H9 (cell line): ENCODE measurements at places on chromosomes 2 and 18. TPM values are rescaled to one million over a fixed set of nuclear protein-coding genes. Genes with fewer than 3 reads are reported as not detected.

- DNase-seq: no peak
Measured at GRCh38 chr2:83054751-83055150, 1404.3 kb downstream of the SUCLG1 start.

- DNase-seq: peak; percentile 78
Measured at GRCh38 chr18:5868218-5868854, 27.0 kb downstream of the TMEM200C start.

GRCh38 chr18:44341759-44342158, 338.9 kb upstream of the SETBP1 start:
- no peak for DNase-seq

DNA sequence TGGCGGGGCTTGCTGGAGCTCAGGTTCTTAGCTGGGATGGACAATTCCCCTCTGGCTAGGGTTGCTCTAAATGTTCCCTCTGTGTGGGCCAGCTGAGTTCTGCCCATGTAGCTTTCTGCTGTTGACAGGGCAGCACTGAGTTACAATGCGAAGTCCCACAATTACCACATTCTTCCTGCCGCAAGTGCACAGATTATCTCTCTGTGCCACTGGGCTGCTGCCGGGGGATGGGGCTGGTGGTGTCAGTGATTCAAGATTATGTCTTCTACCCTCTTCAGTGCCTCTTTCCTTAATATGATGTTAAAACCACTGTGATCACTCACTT, 708.1 kb downstream of the SLC4A3 start:
- no peak for DNase-seq

DNA sequence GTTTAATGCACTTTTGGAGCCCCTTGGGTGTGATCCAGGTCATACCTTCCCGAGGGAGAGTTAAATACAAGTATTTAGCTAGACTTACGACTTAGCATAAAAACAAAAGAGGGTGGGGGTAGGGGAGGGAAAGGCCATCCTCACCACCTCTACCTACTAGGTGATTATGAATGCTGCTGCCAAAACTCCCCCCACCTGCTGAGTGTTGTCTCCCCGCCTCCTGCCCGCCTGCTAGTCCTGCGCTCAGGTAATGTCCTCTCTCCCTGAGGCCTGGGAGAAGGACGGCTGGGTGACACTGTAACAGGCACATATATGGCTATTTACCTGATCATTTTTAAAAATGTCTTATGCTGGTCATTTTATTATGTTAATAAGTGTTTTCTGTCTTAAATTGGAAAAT, 3.0 kb upstream of the NCKAP5 start:
- DNase-seq: peak; percentile 66

GRCh38 chr18:580154-580553, at the start of gene CETN1:
Gene CETN1, plus strand, starts transcription at chr18:580380. Its CDS starts 29 bp downstream, at chr18:580409.
- DNase-seq: no peak

The SERPINB7 gene
- not detected in 2 replicates for total RNA-seq

The ZSCAN30 gene
- 10.0 and 11.6 TPM in 2 replicates for total RNA-seq

The WDR12 gene
- 129 and 135 TPM in 2 replicates for total RNA-seq

GRCh38 chr2:108870069-108870644, 83.6 kb downstream of the CCDC138 start:
- no peak for DNase-seq

DNA sequence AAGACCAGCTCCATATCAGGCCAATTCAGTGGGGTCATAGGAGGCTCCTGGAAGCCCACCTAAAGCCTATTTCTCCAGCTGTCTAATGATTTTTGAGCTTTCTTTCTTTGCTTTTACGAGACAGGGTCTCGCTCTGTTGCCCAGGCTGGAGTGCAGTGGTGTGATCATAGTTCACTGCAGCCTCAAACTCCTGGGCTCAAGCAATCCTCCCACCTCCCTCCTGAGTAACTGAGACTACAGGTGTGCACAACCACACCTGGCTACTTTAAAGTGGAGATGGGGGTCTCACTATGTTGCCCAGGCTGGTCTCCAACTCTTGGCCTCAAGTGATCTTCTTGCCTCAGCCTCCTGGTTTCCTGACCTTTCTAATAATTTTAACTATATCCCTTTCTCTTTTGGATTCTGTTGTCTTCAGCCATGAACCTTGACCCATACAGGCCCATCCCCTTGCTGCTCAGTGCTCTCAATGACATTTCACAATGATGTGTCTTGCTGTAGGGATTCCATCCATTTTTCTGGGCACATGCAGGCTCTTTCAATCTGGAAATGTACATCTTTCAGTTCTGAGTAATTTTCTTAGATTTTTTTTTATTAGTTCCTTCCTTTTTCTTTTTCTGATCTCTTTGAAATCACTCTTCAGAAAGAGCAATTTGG, 29.7 kb downstream of the GNLY start:
- no peak for DNase-seq

GRCh38 chr2:26574900-26575560, 66.1 kb downstream of the CIB4 start:
- DNase-seq: no peak

DNA sequence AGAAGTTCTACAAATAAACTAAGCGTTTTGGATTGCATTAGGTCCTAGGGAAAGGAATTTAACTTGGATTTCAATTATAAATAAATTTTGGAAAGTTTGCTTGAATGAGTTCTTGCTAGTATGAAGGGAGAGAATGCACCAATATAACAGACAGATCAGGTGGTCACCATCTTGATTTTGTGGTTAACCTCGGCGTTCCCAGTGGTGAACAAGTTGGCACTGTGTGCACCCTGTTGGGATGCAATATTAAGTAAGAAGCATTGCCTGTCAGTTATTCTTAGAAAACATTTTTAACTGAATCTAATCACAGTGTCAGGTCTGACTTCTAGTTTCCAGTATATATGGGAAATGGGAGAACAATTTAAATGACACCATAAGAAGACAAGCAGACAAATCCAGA, 673.4 kb downstream of the SLC4A3 start:
- DNase-seq: no peak

DNA sequence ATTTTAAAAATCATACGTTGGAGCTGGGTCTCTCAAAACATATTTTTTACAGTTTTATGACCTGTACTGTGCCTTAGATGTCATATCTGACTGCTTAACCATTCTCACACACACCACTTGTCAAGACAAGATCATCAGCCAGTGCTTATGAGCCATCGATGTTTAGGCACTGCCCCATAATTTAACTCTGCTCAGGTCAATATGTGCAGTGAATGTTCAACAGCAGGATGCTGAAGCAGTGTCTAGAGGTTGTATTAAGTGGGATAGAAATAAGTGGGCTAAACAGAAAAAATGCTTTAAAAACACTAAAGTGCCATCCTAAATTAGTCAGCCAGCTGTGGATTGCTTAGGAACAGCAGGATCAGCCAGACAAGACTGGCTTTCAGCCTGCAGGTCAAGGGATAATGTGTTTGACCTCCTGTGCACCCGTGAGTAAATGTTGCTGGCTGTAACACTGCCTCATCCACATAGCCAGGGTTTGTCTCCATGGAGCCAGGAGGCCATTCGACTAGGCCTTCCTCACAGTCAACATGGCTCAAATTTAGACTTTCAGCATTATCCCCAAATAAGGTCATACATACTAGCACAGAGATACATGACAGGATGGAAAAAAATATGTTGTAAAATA, 139.0 kb upstream of the NXPH2 start:
- no peak for DNase-seq

The NEU4 gene
- 0.42 and 0.70 TPM in 2 replicates for total RNA-seq

DNA sequence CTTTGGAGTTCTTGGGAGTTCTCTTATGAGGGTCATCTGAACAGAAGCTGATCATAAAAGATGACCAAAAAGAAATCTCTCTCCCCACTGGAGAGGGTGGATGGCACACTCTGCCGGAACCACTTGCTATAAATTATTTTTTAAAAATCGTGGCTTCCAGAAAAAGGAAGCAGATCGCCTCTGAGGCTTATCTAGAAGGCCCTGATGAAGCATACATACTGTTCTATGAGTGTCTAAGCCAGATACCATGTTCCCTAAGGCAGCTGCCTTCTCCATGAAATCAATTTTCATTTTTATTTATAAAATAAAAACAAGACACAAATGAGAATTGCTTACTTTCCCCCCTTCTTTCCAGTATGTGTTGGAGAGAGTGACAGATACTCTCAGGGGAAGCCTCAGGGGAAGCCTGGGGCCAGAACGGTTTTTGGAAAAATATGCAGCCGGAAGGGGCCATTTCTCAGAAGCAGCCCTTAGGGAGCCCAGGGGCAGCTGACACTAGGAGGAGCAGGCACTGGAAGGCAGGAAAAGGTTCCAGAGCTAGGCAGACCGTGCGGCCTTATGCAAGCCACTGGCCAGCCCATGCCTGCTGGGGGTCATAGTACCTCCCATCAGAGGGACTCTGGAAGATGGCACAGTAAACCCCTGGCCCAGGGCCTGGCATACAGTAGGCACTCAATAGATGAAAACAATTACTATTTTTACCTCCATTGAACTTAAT, 130.6 kb downstream of the CABLES1 start:
- DNase-seq: no peak

- no peak for DNase-seq
Measured at GRCh38 chr2:66872986-66873754, 438.2 kb downstream of the MEIS1 start.

The MAB21L4 gene
- total RNA-seq: 0.15 and 0.37 TPM in 2 replicates

The LIMS3 gene
- total RNA-seq: 0.46 and 0.83 TPM in 2 replicates

GRCh38 chr2:181393472-181393871, 63.7 kb upstream of the ITGA4 start:
- no peak for DNase-seq

DNA sequence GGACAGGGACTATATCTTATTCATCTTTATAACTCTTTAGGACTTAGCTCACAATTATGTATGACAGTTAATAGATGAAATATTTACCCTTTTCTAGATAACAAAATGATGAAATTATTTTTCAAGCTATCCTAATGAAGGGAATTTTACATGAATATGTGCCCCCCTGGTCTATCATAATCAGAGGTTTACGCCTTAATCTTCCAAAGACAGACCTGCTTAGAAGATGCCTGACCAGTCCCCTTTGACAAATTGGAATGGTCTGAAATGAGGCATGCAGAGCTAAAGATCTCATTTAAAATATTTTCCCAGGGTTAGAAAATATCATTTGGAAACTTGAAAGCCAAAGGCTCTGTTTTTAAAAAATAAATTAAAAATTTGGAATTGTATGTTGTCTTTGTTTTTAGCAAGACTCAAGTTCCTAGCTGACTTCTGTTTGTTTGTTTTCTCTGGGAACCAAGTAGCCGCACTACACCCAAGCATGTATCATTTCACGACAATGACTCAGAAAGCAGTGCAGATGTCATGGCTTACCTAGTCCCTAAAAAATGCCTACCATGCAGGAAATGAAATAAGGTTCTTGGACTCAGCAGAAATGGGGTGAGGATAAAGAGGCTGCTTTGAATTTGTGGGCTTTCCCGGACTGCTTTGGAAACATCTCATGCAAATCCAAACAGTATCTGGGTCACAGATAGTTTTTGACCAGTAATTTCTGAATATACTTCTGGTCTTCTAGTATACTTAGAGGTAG, 162.1 kb downstream of the ZEB2 start:
- DNase-seq: no peak

- no peak for DNase-seq
Measured at GRCh38 chr2:9302755-9303154, 96.1 kb downstream of the ASAP2 start.

DNA sequence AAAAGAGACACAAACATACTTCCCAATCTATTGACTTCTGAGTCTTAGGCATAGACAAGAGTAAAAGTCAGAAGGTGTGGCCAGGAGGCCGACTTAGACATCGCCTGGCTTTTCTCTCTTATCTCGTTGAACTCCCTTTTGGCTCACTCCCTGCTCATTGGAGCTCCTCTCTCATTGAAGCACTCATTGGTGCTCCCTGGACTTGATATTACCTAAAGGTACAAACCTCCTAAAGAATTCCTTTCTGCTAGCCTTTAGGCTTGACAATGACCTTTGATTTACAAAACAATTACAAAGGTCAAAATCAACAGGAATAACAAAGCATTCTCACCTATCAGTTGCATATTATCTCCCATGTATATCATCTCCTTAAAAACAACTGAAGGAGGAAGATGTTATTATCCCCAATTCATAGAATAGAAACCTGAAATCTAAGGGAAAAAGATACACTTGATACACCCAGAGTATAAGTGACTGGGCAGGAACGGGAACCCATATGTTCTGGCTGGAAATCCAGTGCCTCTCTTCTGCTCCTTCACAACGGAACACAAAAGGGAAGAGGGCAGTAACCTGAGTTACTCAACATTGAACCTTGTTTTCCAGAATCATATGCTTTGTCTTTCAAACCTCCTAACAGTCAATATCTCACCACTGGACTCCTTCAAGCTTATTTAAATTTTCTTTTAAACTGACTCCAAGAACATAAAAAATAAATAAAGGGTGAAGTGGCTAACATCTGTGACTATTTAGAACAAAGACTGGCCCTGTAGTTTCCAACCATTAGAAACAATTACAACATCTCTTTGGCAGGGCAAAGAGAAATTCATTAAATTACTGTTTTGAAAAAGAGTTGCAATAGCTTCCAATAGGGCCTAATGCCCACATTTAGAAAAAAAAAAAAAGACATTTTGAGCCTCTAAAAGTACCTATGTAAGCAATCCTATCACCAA, 1247.9 kb downstream of the LRP1B start:
- DNase-seq: no peak

- DNase-seq: no peak
Measured at GRCh38 chr2:62475172-62476011, 30.6 kb downstream of the TMEM17 start.

DNA sequence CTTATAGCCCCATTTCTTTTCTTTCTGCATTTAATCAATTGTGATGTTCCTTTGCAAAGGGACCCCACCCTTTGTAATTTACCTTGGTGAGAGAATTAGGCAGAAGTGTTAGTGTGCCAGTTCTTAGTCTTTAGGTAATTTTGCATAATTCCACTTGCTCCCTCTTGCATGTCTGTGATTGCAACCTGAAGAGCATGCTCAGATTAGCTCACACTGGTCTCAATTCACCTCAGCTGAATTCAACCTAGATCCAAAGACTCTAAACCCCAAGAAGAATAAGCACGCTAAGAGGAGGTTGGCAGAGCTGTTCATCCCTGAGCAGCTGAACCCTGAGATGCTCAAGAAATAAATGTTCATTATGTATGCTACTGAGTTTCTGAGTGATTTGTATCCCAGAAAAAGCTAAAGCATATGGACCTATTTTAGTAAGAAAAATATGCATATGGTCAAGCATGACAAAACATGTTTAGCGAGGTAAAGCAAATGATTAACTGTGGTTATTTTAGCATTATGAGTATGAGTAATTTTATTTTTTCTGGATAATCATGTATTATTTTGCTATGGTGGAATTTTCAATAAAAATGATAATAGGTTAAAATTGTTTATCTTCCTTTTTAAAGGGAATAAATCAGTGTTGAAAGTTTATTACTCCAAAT, 299.2 kb upstream of the ZSWIM2 start:
- no peak for DNase-seq

GRCh38 chr2:157375384-157375783, 49.8 kb upstream of the ERMN start:
- DNase-seq: no peak

- no peak for DNase-seq
Measured at GRCh38 chr2:64675860-64676259, 22.1 kb upstream of the SERTAD2 start.

DNA sequence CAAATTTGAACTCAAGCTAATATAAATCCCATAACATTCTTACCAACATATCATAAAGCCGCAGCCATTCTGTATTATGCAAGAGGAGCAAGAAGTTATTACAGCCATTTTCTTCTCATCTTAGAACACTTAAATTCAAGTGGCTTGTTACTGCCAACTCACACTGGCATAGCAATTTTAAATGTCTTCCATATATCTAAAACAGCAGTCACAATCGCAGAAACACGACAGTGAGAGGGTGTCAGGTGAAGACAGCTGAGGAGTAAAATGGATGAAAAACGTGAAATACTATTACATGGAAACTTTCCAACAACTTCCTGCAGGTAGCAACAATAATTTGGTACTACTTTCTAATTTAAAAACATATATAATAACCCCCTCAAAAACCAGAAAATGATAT, 17.9 kb downstream of the PPP3R1 start:
- no peak for DNase-seq

GRCh38 chr2:173134703-173135102, 59.1 kb downstream of the MAP3K20 start:
- no peak for DNase-seq
